ENCODE measurements at places on chromosomes 1 and 21.
A peak's percentile ranks its signal among the peaks of the same experiment; 100 is the strongest.

DNA sequence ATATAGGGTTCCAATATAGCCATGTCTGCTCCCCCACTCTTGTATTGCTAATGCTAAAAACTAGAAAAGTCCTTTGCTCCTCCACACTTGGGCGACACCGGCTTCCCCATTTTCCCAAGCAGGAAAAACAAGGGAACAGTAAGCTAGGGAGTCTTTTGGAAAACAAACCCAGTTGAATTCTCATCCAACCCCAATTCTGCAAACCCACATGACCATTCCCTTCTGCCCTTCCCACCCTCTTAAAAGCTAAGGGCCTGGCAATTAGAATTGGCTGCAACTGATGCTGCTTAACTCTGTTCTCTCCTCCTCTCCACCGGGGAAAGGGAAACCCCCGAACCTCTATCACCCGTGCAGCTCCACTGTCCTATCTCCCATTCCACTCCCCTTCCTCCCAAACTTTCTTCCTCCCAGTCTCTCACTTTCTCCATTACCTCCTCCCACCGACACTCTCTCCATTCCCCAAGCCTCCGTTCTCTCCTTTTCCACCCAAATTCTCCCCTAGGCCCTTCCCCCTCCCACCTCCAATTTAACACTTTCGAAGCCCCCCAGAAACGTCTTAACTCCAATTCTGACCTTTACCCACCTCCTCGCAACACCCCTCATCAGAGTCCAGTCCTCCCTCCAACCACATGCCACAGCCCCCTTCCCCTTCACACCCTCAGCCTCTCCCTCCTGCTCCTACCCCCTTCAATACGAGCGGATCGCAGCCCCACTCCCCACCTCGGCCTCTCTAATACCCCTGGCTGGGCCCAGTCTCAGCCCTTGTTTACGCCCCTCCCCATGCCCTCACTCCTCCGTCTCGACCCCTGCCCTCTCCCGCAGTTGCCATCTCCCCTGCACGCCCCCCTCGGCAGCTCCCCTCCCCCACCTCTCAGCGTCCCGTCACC, 701 bp downstream of the DEDD start:
- peak overlapping the region; percentile 99 for H3K27ac ChIP-seq
- no peaks in the 10 kb centered on the region for H3K36me3 ChIP-seq
- peak overlapping the region; percentile 87 for H3K4me3 ChIP-seq
- H3K27me3 ChIP-seq = no peaks in the 10 kb centered on the region
- DNase-seq = no peak
- H3K4me1 ChIP-seq = peaks cover 12% of the 10 kb centered on the region

DNA sequence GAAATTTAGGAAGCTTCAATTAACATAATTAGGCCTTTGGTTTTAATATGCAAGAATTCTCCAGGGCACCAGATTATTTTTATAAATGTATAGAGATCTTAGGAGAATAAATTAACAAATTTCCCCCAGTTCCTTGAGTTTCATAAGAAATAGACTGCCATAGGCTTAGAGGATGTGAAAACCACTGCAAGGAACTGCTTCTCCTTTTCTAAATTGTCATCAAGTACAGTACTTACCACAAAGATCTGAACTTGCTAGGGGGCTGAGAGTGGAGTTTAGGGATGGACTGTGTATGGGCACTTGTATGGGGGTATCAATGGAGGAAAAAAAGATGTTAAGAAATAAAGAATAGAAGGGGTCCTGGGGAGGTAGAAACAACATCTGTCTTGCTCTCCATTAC, 31.1 kb downstream of the LHX8 start:
- no peaks in the 10 kb centered on the region for H3K4me1 ChIP-seq
- DNase-seq = no peak
- no peaks in the 10 kb centered on the region for H3K27me3 ChIP-seq
- H3K27ac ChIP-seq = no peak overlapping the region
- H3K36me3 ChIP-seq = no peaks in the 10 kb centered on the region

DNA sequence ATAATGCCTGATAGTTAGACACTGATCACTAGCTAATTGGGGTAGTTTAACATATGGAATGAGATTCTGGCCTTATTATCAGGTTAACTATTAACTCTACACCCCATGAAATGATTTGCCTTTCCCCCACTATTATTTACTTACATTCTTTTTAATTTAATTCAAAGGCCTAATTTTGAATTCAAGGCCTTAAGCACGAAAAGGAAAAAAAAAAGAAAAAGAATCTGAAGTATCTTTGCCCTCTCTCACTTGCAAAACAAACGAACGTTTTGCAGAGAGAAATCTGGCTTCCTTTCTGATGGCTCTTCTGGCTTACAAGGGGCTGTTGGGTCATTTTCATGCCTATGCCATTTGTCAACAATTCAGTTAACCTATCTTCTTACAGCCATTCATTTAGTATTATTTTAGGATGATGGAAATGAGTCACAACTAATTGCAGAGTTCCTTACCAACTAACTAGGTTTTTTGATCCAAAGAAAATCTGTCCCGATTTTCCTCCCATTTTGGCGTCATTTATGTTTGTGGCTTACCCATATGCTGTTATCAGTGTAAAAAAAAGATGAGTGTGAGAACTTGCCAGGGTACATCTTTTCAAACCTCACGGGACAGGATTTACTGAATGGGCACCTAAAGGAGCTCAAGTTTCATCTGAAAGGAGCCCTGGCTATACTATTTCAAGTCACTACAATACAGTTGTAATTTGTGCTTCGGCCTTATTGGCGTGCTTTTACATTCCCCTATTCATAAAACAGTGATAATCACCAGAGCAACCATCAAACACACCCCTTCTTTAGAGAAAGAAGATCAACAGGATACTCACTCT, 1.9 kb upstream of the ERRFI1 start:
- DNase-seq = no peak
- H3K4me3 ChIP-seq = no peak overlapping the region
- H3K27me3 ChIP-seq = no peaks in the 10 kb centered on the region
- no peaks in the 10 kb centered on the region for H3K4me1 ChIP-seq

GRCh38 chr1:159229260-159229885, 24.7 kb downstream of the ACKR1 start:
- no peak overlapping the region for H3K27ac ChIP-seq
- H3K27me3 ChIP-seq = no peaks in the 10 kb centered on the region
- no peak overlapping the region for H3K4me3 ChIP-seq
- H3K4me1 ChIP-seq = no peaks in the 10 kb centered on the region
- no peaks in the 10 kb centered on the region for H3K36me3 ChIP-seq

DNA sequence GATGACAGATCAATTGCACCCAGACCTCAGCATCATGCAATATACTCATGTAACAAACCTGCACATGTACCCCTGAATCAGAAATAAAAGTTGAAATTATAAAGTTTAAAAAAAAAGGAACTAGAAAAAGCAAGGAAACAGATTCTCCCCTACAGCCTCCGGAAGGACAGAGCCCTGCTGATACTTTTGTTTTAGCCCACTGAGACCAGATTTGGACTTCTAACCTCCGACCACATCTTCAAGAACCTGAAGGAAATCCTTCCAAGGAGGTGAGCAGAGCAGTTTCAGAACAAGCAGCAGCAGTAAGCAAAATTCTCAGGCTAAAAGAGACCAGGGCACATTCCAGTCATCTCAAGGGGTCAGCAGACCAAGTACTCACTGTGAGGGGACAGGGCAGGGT, 54.5 kb downstream of the TM2D1 start:
- DNase-seq = no peak
- no peaks in the 10 kb centered on the region for H3K4me1 ChIP-seq

- no peak overlapping the region for H3K4me3 ChIP-seq
- no peaks in the 10 kb centered on the region for H3K27me3 ChIP-seq
- no peak overlapping the region for H3K27ac ChIP-seq
These were observed 11.9 kb downstream of the MTHFR start for GRCh38 chr1:11793819-11794218.

GRCh38 chr1:64459743-64460142, 10.2 kb upstream of the CACHD1 start:
- no peaks in the 10 kb centered on the region for H3K27me3 ChIP-seq
- H3K27ac ChIP-seq = no peak overlapping the region
- no peaks in the 10 kb centered on the region for H3K4me1 ChIP-seq
- H3K4me3 ChIP-seq = no peak overlapping the region

- H3K27me3 ChIP-seq = no peaks in the 10 kb centered on the region
- no peaks in the 10 kb centered on the region for H3K4me1 ChIP-seq
- H3K36me3 ChIP-seq = no peaks in the 10 kb centered on the region
- no peak overlapping the region for H3K27ac ChIP-seq
- H3K4me3 ChIP-seq = no peak overlapping the region
- DNase-seq = no peak
These were observed 17.3 kb upstream of the KLF17 start for GRCh38 chr1:44101328-44101727.

GRCh38 chr1:6962478-6962995, 177.3 kb downstream of the CAMTA1 start:
- no peak overlapping the region for H3K27ac ChIP-seq
- no peaks in the 10 kb centered on the region for H3K4me1 ChIP-seq
- H3K36me3 ChIP-seq = no peaks in the 10 kb centered on the region
- DNase-seq = peak; percentile 48
- H3K27me3 ChIP-seq = no peaks in the 10 kb centered on the region

- no peaks in the 10 kb centered on the region for H3K27me3 ChIP-seq
- H3K4me3 ChIP-seq = no peak overlapping the region
- no peaks in the 10 kb centered on the region for H3K4me1 ChIP-seq
- no peak for DNase-seq
These were observed 146.2 kb upstream of the NFIA start for GRCh38 chr1:60936163-60936562.

- H3K4me3 ChIP-seq = no peak overlapping the region
- H3K36me3 ChIP-seq = no peaks in the 10 kb centered on the region
- no peaks in the 10 kb centered on the region for H3K27me3 ChIP-seq
- no peak overlapping the region for H3K27ac ChIP-seq
- DNase-seq = no peak
- H3K4me1 ChIP-seq = no peaks in the 10 kb centered on the region
These were observed 21.5 kb downstream of the GON4L start for GRCh38 chr1:155835548-155835947.

- peak; percentile 74 for DNase-seq
- no peaks in the 10 kb centered on the region for H3K27me3 ChIP-seq
- peaks cover 5% of the 10 kb centered on the region for H3K4me1 ChIP-seq
- H3K27ac ChIP-seq = peak overlapping the region; percentile 73
- no peak overlapping the region for H3K4me3 ChIP-seq
These were observed 1.7 kb downstream of the IGFN1 start for GRCh38 chr1:201192261-201192788.

GRCh38 chr1:208177656-208178055, 66.5 kb downstream of the PLXNA2 start:
- H3K27me3 ChIP-seq = no peaks in the 10 kb centered on the region
- peaks cover 38% of the 10 kb centered on the region for H3K4me1 ChIP-seq
- H3K27ac ChIP-seq = no peak overlapping the region
- DNase-seq = no peak
- no peak overlapping the region for H3K4me3 ChIP-seq

GRCh38 chr1:164707868-164708331, 148.9 kb downstream of the PBX1 start:
- H3K27ac ChIP-seq = peak overlapping the region; percentile 92
- peaks cover 20% of the 10 kb centered on the region for H3K4me1 ChIP-seq
- no peaks in the 10 kb centered on the region for H3K27me3 ChIP-seq
- H3K36me3 ChIP-seq = no peaks in the 10 kb centered on the region
- no peak overlapping the region for H3K4me3 ChIP-seq

DNA sequence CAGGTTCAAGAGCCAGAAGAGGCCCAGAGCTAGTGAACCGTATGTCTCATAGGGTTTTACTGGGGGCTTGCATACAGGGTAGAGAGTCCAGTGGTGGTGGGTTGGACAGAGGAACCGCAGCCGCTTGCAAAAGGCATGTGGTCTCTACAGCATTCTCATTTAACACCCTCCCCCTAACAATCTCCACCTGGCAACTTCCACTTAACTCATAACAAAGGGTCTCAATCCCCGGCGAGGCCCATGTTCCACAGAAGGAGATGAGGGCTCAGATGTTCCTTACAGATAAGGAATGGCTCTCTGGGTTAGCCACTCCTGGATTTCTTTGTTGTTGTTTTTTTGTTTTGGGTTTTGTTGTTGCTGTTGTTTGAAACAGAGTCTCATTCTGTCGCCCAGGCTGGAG, 106.1 kb downstream of the APP start:
- H3K4me3 ChIP-seq = no peak overlapping the region
- peaks cover 3% of the 10 kb centered on the region for H3K4me1 ChIP-seq
- H3K36me3 ChIP-seq = no peaks in the 10 kb centered on the region
- no peak for DNase-seq

DNA sequence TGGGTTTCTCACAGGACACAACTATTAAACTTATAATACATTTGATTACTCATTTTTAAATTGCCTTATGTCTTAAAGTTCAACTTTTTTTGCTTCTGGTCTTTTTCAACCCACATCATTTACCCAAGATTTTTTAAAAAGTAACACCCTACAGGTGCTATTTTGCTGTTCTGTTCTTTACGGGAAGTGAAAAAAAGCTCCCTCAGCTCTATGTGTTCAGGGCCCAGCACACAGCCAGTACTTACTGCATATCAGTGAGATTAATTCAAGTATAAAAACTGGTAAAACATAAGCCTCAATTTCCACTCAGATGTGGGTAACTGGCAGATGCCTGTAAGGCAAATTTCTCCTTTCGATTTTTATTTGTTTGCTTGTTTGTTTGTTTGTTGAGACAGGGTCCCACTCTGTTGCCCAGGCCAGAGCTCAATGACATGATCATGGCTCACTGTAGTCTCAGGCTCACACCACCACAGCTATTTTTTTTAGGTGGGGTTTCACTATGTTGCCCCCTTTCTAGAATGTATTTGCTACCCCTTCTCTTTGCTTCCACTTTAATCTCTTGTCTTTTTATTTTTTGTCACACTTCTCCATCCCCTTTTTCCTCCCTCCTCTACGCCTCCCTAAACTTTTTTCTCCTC, 20.3 kb downstream of the RNASEL start:
- no peaks in the 10 kb centered on the region for H3K4me1 ChIP-seq
- no peaks in the 10 kb centered on the region for H3K27me3 ChIP-seq
- H3K36me3 ChIP-seq = no peaks in the 10 kb centered on the region
- DNase-seq = no peak
- no peak overlapping the region for H3K4me3 ChIP-seq
- H3K27ac ChIP-seq = no peak overlapping the region

GRCh38 chr1:247115545-247115944, 11.4 kb upstream of the ZNF669 start:
- H3K27me3 ChIP-seq = no peaks in the 10 kb centered on the region
- no peaks in the 10 kb centered on the region for H3K36me3 ChIP-seq
- DNase-seq = no peak
- H3K27ac ChIP-seq = no peak overlapping the region
- H3K4me1 ChIP-seq = no peaks in the 10 kb centered on the region

DNA sequence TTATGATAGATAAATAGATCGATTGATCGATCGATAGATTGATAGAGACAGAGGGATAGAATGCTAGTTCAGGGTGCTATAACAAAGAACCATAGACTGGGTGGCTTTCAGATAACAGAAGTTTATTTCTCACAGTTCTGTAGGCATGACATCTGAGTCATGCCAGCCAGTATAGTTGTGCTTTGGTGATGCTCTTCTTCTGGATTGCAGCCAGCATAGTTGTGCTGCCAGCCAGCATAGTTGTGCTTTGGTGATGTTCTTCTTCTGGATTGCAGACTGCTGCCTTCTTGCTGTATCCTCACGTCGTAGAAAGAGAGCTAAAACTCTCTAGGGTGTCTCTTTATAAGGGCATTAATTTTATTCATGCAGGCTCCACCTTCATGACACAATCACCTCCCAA, 860.8 kb downstream of the BRINP3 start:
- no peaks in the 10 kb centered on the region for H3K4me1 ChIP-seq
- DNase-seq = no peak
- H3K27ac ChIP-seq = no peak overlapping the region
- H3K36me3 ChIP-seq = no peaks in the 10 kb centered on the region
- H3K27me3 ChIP-seq = no peaks in the 10 kb centered on the region

GRCh38 chr1:98098473-98098872, 177.6 kb upstream of the DPYD start:
- no peaks in the 10 kb centered on the region for H3K36me3 ChIP-seq
- H3K27me3 ChIP-seq = no peaks in the 10 kb centered on the region
- H3K27ac ChIP-seq = no peak overlapping the region
- no peaks in the 10 kb centered on the region for H3K4me1 ChIP-seq
- DNase-seq = no peak

Data from uterus (tissue), 4 donors.